ENCODE measurements at places on chromosomes 2 and 18.

GRCh38 chr18:62457877-62458276 lies 64.9 kb upstream of the ZCCHC2 start:
- DNase-seq = no peak

DNA sequence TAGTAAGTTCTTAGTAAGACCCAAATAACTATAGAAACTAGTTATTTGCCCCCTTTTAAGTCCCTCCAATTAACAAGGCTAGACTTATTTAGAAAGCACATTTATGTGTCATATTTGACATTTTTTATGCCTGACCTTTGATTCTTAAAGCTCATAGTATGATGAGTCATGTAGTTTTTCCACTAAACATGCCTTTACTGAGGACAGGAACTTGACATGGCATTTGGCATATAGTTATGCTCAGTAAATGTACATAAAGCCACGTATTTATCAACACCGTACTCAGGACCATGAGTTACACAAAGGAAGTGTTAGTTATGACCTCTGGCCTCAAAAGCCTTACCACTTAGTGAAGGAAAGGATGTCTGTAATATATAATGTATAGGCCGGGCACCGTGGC lies 78.9 kb downstream of the GNAL start:
- no peak for DNase-seq

- no peak for DNase-seq
These were observed 47.2 kb downstream of the EML6 start for GRCh38 chr2:54770676-54771075.

- DNase-seq = no peak
These were observed 69.1 kb upstream of the NFATC1 start for GRCh38 chr18:79326413-79327198.

GRCh38 chr2:214542866-214543265 lies 132.0 kb downstream of the VWC2L start:
- no peak for DNase-seq

GRCh38 chr2:31736695-31737454 lies 156.1 kb upstream of the SRD5A2 start:
- no peak for DNase-seq

DNA sequence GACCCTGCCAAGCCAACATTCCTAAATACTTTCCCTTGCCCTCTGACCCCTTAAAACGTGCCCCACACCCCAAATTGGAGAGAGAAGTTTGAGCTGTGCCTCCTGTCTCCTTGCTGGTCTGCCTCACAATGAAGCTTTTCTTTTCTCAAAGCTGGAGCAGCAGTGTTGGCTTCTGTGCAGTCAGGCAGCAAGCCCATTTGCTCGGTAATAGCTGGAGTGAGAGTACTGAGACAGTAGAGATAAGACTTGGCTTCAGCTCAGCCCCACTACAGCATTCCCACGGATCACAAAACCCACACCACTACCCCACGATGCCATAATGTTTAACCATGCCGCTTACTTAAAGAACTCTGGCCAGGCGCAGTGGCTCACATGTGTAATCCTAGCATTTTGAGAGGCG lies 73.0 kb downstream of the NCAPH start:
- no peak for DNase-seq

- no peak for DNase-seq
These were observed 134.4 kb downstream of the FIGN start for GRCh38 chr2:163601377-163601776.

- no peak for DNase-seq
These were observed 90.7 kb upstream of the CTDP1 start for GRCh38 chr18:79588636-79589481.

DNA sequence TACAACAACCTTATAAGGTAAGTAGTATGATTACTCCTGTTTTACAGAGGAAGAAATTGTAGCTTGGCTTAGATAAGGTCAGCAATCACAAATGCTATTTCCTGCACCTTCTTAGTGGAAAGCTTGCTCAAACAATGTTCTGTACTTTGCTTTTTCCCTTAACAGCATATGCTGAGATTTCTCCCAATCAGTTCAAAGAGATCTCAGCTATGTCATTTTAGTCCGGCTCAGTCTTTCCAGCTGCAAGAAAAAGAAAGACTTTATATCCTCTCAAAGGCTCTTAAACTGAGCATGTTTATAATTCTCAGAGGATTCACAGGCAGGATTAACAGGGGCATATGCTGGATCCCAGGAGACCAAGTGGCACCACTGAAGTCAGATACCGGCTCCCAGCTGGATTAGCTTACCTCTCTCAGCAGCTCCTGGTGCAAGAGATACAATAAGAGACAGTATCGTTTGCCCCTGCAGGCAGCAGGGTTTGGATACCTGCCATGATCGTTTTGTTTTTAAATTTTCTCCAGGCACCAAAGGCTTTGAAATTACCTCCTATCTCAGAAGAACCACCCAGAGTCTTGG lies 29.5 kb downstream of the KIAA2012 start:
- no peak for DNase-seq

GRCh38 chr18:42909095-42909494 lies 206.4 kb downstream of the RIT2 start:
- no peak for DNase-seq

GRCh38 chr2:28802975-28803429 lies 7.6 kb upstream of the SPDYA start:
- DNase-seq = no peak

- DNase-seq = no peak
These were observed 344.4 kb upstream of the SLC39A10 start for GRCh38 chr2:195312662-195313061.

DNA sequence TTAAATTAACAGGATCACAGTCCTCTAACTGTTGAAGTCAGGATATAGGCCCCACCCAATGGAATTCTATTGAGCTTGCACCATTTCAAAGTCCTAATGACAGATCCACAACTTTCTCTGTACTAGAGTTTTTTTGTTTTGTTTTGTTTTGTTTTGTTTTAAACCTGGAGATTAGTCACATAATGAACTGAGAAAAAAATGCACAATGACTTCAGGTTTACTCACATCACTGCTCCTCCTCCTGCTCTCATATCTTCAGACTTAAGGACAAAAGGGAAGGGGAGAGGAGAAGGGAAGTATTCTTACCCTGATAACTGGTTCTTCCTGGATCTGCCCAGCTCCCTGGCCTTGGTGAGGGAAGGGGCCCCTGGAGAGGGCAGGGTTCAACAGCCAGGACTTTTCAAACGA lies 208.2 kb upstream of the EPHA4 start:
- DNase-seq = no peak

- DNase-seq = no peak
These were observed 102.7 kb downstream of the MAP2 start for GRCh38 chr2:209526561-209526960.

DNA sequence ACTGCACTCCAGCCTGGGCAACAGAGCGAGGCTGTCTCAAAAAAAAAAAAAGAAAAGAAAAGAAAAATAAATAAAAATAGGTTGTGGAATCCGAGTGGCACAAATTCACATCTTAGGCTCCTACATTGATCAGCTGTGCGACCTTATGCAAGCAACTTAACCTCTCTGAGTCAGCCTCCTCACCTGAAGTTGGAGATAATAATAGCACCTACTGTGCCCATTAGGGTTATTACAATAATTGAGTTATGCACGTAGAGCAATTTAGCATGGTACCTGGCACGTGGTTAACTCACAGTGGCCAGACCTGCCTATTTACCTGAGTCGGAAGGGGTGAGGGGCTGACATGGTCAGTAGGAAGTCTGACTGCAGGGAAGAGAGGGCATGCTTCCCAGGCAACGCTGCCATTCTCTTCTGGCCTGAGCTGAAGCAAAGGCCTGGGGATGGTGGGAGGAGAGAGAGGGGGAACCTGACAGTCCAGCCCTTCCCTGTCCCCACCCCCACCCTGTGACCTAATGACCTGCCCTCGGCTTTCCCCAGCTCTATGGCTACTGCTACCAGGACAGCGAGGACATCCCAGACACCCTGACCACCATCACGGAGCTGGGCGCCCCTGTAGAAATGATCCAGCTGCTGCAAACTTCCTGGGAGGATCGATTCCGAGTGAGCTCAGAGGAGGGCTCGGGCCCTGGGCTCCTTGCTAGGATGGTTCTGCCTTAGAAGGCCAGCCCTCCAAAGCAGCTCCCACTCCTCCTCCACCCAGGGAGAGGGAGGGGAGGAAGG lies 5.1 kb downstream of the PKDCC start:
- no peak for DNase-seq

- no peak for DNase-seq
These were observed 57.4 kb upstream of the EPB41L3 start for GRCh38 chr18:5601188-5601624.

- DNase-seq = no peak
These were observed 1052.6 kb upstream of the PIK3C3 start for GRCh38 chr18:40902436-40902835.

GRCh38 chr2:118481299-118481698 lies 366.1 kb downstream of the EN1 start:
- no peak for DNase-seq

DNA sequence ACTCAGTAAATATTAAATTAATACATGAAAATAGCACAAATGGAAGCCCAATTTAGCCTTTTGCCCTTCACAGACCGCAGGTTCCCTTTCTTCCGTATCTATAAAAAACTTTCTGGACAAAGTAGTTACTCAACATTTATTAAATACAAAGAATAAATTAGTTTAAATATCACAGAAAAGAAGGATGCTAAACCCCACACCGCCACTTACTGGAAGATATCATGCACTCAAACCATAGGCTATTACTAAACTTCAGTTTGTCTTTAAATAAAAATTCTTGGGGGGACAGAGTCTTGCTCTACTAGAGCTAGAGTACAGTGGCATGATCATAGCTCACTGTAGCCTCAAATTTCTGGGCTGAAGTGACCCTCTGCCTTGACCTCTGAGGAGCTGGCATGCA lies 120.7 kb upstream of the FHL2 start:
- DNase-seq = no peak

DNA sequence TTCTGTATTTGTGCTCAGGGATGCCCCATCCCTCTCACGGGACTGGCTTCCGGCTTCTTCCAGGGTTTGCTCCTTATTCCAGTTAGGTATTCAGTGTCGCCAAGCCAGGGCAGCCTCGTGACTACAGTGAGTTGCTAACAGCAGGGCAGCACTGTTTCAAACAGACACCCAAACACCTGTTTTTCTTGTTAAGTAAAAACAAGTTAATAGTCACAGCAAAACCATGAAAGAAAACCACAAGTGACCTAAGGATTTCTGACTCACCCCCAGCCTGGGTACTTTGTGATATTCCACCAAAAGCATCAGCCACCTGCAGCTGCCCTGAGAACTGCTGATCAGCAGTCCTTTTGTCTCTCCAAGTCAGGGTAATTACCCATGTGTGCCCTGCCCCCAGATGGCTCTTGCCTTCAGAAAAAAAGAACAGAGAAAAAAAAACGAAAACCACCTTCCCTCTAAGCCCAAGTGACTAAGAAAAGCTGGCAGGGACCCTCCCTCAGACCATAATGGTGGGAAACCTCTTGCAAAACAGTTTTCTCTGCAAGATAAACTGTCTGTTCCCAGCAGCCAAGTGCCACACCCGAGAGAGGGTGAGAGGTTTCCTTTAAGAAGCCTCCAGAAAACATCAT lies 178.2 kb downstream of the ANAPC1 start:
- peak; percentile 49 for DNase-seq

DNA sequence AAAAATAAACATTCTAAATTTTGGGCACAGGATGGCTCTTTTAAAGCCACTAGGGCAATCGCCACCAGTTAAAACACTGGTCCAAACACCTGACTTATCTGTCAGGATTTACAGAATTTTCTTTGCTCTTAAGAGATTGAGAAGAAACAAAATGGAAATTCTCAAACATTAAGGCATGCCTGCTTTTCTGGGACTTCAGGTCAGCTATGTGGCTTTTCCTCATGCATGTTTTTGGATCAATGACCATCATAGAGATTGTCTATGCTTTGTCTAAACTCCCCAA lies 112.7 kb downstream of the SMAD2 start:
- DNase-seq = no peak

DNA sequence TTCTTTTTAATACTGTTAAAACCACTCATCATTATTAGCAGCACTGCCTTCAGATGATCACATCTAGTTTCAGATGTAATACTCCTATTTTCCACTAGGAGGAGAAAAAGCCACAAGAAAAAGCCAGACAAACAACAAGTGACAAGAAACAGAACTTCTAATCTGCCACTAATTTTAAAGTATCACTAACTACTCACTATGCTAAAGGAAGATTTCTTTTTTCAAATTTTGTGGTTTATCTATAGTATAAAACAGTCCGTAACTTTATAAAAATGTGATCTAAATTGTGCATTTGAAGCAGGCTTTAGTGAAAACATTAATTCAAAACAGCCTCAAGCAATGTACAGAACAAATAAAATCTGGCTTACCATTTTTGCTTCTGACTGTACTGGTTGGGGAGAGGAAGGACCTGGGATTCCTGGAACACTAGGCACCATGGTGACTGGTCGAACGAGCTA lies 56.8 kb downstream of the ATF2 start:
- DNase-seq = no peak

DNA sequence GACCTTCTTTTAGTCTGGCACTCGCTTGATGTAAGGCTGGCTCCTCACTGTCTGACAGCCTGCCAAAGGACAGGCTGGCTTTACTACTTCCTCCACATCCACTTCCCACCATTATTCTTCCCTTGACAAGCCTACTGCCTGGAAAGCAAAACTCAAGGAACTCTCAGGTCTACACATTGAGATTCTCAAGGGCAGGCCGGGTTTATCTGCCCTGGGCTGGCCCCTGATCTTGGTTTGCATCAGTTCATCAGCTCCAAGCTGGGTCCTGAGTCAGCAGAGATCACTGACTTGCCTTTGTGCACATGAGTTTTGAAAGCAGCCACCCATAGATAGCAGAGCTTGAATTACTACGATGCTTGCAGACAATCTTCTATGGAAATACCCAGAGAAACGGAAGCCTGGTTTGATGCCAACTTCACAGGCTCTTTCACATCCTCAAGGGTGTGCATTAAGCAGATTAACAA lies 53.9 kb downstream of the KCTD18 start:
- no peak for DNase-seq

GRCh38 chr2:97785818-97786217 lies 72.4 kb downstream of the ZAP70 start:
- no peak for DNase-seq

DNA sequence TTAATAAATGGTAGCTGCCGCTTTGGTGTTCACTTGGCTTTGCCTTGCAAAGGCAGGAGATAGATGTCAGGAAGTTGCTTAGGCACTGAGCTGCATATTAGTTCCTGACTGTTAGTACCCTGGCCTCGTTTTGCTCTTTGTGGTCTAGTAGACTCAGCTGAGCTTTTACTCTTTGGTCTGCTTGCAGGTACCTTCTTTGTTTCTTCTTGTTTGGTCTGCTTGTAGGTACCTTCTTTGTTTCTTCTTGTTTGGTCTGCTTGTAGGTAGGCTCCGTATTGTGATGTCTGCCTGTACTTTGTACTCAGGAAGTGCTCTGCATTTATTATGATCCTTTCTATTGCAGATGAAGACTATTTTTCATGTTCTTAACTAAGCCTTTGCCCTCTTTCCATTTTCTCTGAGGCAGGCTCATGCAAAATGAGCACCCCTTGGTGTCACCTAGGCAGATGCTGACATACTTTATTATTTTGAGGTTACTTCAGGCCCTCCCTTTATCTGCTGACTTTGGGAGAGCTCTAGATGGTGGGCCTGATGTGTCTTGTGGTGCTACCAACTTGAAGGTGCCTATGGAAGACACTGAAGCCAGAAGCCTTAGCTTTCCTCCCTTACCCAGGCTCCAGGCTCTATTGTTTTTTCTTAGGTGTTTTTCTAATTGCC lies 6.0 kb downstream of the RPIA start:
- no peak for DNase-seq

- DNase-seq = no peak
These were observed 4.3 kb upstream of the SNTG2 start for GRCh38 chr2:946073-946948.

GRCh38 chr2:98647636-98648035 lies 39.2 kb downstream of the UNC50 start:
- DNase-seq = no peak
